SJCRH30 (cell line): ENCODE measurements at places on chromosomes 2 and 18. TPM values are rescaled to one million over a fixed set of nuclear protein-coding genes. Genes with fewer than 3 reads are reported as not detected.

DNA sequence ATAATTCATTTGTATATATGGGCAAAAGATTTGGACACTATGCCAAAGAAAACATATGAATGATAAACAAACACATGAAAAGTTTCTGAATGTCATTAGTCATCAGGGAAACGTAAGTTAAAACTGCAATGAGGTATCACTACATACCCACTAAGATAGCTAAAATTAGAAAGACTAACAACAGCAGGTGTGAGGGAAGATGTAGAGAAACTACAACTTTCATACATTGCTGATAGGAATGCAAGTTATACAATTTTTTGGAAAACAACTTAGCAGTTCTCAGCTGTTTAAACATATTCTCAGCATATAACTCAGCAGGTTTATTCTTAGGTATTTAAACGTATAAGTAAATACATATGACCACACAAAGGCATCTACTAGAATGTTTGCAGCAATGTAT lies 563.5 kb upstream of the KLHL29 start:
- peak; percentile 34 for DNase-seq

Gene DSG1
- 0.03 TPM in 1 of 2 replicates, not detected in the other for total RNA-seq

Gene TCF23
- not detected in 2 replicates for total RNA-seq

- DNase-seq, result no peak
Observed at GRCh38 chr2:217138284-217138683, 278.4 kb upstream of the TNP1 start.

Gene SIX3
- 1.8 and 2.0 TPM in 2 replicates for total RNA-seq

Gene GPR45
- 0.13 and 0.43 TPM in 2 replicates for total RNA-seq

DNA sequence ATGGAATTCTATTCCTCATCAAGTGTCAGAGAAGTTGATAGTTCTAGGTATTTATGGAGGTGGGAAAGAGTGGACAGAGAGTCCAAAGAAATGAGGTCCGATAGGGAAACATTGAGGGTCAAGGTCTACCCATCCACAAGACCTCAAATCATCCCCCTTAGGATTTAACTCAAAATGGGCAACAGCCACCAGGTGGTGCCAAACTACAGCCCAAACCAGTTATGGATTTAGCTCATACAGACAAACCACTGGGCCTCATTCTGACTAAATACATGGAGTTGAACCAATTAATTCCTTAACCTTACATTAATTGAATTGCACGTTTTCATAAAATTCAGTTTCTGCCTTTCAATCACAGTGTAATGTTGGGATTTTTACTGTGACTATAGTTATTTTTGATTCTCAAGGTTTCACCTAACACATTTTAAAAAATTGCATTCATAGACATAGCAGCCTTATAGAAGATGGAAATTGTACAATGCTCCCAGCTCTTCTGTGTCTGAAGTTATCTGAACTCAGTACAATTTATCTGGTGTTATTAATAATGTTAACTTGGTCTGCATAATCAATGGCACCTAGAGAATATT lies 98.2 kb upstream of the HNMT start:
- DNase-seq, result peak; percentile 75

GRCh38 chr2:191638079-191638801 lies 39.7 kb upstream of the NABP1 start:
- peak; percentile 35 for DNase-seq

DNA sequence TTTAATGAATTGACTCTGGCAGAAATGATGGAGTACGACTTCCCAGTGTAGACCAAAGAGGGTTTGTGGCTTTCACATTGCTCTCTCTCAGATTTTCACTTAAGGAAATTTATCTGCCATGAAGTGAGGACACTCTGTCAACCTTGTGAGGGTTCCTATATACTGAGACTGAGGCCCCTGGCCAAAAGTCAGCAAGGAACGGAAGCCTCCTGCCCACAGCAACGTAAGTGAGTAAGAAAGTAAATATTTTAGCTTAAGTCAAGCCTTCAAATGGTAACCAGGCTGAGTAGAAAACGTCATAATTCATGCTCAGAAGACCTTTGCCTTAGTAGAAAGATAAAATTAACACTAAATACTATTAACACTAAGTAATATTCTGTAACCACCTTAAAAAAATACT lies 1080.5 kb upstream of the ACVR2A start:
- no peak for DNase-seq

GRCh38 chr18:44789710-44790109 lies 109.0 kb downstream of the SETBP1 start:
- DNase-seq, result peak; percentile 87

DNA sequence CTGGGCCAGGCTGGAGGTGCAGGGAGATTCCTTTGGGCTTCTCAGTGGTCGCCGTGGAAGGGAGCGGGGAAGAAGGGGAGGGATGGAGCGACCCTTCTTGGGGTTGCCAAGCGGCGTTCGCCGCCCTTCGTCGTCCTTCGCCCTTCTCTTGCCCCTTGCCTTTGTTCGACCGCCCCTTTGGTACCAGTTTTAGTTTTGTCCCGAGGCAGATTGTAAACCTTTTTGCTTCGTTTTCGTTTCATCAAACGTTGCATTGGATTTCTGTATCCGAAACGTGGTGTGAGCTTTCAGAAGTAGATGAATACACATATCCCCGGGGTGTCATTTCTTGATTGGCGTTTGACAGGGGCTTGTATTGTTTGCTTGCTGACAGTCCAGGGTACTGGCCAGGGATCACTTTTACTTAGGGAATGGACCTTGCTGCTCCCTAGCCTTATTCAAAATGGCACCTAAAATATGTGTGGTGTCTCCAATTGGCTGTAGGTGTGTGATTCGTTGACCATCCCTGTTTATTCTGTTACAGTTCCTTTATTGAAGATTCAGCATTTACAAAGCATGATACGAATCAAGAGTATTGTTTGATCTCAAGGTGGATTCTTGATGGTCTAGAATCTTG lies 788 bp downstream of the USP14 start:
- no peak for DNase-seq

Gene XDH
- total RNA-seq, result 0.03 TPM in 1 of 2 replicates, not detected in the other

GRCh38 chr18:26634631-26635030 lies 86.3 kb upstream of the KCTD1 start:
- no peak for DNase-seq

DNA sequence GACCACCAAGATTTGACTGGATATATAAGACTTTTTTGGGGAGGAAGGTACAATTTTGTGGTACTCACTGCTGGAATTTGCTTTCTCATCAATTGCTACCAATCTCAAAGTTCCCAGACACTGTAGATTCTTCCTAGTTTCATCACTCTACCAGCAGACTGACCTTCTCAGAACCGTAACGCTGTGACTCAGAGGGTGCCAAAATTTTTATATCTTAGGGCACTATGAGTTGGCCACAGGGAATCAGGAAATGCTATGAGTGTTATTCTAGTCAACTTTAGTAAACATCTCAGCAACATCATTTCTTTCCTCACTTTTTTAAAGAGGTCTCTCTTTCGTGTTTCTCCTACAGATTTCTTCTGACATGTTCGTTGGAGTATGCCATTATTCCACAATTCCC lies 499.0 kb downstream of the TMX3 start:
- no peak for DNase-seq

GRCh38 chr2:8475349-8476031 lies 206.4 kb upstream of the ID2 start:
- DNase-seq, result no peak

DNA sequence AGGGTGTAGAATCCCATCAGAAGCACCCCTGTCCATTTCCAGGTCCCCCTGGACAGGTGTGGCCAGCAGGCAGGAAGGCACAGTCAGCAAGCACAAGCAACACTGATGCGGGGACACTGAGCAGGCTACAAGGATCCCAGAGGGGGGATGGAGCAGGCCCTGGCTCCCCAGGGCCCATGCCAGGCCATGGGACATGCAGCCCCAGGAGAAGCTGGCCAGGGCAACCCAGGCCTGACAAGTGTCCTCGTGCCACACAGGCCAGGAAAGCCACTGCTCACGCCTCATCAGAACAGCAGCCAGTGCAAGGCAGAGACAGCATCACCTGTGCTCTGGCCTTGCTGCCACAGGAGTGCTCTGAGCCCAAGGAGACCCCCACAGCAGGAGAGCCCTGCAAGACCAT lies 14.1 kb upstream of the GPC1 start:
- DNase-seq, result no peak
